ENCODE measurements at places on chromosomes 16 and 17. TPM values are rescaled to one million over a fixed set of nuclear protein-coding genes. Genes with fewer than 3 reads are reported as not detected.

DNA sequence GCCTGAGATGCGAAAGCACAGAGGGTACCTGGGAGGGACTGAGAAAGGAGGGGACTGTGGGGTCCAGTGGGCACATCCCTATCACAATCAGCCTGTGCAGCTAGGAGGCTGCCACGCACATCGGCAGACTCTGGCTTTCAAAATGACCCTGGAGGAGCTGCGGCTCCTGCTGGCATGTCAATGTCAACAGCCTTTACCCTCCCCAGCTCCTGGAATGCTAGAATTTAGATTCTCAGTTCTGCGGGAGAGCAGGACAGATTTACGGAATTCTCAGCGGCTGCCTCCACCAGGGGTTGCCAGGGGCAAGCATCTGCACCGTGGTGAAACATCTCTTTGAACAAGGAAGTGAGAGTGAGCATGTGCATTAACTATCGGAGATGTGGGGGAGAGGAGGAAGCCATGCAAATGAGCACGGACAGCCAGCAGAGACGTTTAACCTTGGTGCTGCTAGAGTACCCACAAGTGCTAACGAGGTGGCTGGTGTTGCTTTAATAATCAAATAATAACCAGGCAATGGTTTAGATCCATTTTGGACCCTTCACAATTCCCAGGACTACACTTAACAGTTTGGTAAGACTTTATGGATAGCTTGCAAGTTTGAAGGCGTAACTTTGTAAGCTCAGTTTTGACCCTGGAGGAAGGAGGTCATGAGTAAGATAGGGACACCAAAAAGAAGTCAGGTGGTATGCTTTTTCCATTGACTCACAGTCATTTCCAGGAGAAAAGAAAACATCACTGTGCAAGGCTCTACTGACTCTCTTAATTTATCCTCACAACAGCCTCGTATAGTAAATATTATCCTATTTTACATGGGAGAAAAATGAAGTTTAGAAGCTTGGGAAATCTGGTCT lies 54.1 kb downstream of the XYLT1 start:
- no peak for DNase-seq

- no peak for DNase-seq
Observed at GRCh38 chr17:27506348-27507218, 50.3 kb downstream of the KSR1 start.

- peak; percentile 37 for DNase-seq
Observed at GRCh38 chr17:29190039-29190438, 9.8 kb upstream of the MYO18A start.

GRCh38 chr17:17055286-17056155 lies 13.3 kb downstream of the MPRIP start:
- peak; percentile 87 for DNase-seq

TMEM11 gene
- 30.0 TPM for total RNA-seq
